ENCODE measurements at places on chromosomes 4 and X. TPM values are rescaled to one million over a fixed set of nuclear protein-coding genes. Genes with fewer than 3 reads are reported as not detected.

Gene DIPK2B
- total RNA-seq, result not detected

- H3K36me3 ChIP-seq, result peaks cover 14% of the 10 kb centered on the region
- peaks cover 29% of the 10 kb centered on the region for H3K4me1 ChIP-seq
- no peak for DNase-seq
- peak overlapping the region; percentile 97 for H3K27ac ChIP-seq
- no peak overlapping the region for H3K4me3 ChIP-seq
- H3K27me3 ChIP-seq, result no peaks in the 10 kb centered on the region
Observed at GRCh38 chrX:56782791-56783449, 53.9 kb downstream of the NBDY start.

Gene ZCCHC12
- total RNA-seq, result 0.26 TPM

DNA sequence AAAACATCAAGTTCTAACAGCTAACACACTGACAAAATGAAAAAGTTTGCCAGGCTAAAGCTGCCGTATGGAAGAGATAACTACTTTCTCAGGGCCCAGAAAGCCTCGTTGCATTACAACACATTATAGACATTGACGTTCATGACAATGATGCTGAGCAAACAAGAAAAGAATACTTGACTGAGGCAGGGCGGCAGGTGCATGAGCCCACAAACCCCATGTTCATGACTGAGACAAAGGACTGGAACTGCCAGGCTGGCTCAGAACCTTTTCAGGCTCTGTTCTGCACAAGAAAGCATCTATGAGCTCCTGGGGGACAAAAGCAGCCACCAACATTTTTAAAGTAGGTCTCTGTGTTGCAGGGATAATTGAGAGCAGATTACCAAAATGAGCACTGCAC lies 13.6 kb downstream of the TLR6 start:
- H3K36me3 ChIP-seq, result no peaks in the 10 kb centered on the region
- peaks cover 1% of the 10 kb centered on the region for H3K27me3 ChIP-seq
- peaks cover 6% of the 10 kb centered on the region for H3K4me1 ChIP-seq
- H3K4me3 ChIP-seq, result no peak overlapping the region
- H3K27ac ChIP-seq, result no peak overlapping the region
- DNase-seq, result no peak

- H3K27ac ChIP-seq, result peak overlapping the region; percentile 36
- H3K4me3 ChIP-seq, result peak overlapping the region; percentile 69
- no peaks in the 10 kb centered on the region for H3K4me1 ChIP-seq
- H3K27me3 ChIP-seq, result no peaks in the 10 kb centered on the region
Observed at GRCh38 chr4:180437601-180438000, 1805.6 kb upstream of the TENM3 start.

DNA sequence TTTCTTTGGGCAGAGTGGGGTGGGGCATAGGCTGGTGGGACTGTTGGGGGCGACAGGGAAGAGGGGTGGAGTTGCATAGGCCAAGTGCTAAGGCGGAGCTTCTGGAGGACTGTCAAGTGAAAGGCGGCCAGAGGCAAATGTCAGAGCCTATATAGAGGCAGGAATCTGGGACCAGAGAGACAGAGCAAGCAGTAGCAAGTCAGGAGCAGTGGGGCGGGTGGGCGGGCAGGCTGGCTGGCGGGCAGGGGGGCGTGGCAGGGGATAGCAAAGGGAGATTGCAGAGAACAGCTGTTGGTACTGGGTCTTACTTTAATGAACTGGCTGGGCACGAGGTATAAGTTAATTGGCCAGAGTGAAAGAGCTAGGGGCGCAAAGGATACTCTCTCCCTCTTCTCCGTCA lies 89.8 kb downstream of the RTL9 start:
- no peak overlapping the region for H3K27ac ChIP-seq
- H3K4me1 ChIP-seq, result no peaks in the 10 kb centered on the region
- peaks cover 15% of the 10 kb centered on the region for H3K27me3 ChIP-seq
- DNase-seq, result no peak
- H3K36me3 ChIP-seq, result no peaks in the 10 kb centered on the region
- no peak overlapping the region for H3K4me3 ChIP-seq

Gene ADH7
- total RNA-seq, result not detected

Gene VCX3A
- total RNA-seq, result not detected

GRCh38 chr4:120753854-120754253 lies 168.7 kb downstream of the PRDM5 start:
- no peak overlapping the region for H3K27ac ChIP-seq
- H3K27me3 ChIP-seq, result no peaks in the 10 kb centered on the region
- H3K36me3 ChIP-seq, result peaks cover 13% of the 10 kb centered on the region
- DNase-seq, result no peak
- peaks cover 2% of the 10 kb centered on the region for H3K4me1 ChIP-seq

DNA sequence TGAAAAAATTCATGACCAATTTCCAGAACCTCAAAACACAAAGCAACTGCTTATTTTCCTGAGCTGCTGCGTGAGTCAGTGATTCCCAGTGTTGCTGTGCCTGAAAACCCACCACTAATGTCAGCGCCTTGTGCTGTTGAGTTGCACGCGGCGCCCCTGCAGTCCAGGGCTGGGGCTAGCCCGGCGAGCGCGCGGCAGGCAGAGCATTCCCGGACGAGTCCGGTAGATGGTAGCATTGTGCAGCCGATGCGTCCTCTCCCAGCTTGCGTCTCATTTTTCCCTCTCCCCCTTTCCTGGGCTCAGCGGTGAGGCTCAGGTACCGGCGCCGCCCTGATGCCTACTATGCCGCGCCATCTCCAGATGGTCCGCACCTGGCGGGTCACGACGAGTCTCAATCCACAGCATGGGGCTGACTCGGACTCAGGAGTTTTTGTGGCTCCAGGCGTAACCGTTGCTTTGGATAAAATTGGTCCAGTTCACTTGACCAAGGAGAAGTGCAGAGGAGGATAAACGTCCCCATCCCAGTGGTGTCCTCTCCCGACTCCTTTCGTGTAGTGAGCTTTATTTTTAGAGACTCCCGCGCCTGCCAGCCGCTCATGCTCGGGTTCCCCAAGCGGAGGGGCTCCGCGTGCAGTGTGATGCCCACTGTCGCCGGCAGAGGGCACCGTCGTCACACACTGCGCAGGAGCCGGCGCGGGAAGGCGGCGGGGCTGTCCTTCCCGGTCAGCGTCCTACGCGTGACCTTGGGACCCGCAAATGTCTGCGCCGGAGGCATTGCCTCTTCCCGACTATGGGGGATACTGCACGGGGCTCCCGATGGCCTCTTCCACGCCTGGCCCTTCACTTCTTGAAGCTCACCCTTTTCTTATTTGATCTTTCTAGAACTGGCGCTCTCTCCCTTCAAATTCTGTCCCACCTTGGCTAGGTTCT lies 53.6 kb upstream of the IGFBP7 start:
- H3K36me3 ChIP-seq, result no peaks in the 10 kb centered on the region
- H3K4me1 ChIP-seq, result peaks cover 15% of the 10 kb centered on the region
- peak; percentile 62 for DNase-seq
- H3K27me3 ChIP-seq, result peaks cover 18% of the 10 kb centered on the region

DNA sequence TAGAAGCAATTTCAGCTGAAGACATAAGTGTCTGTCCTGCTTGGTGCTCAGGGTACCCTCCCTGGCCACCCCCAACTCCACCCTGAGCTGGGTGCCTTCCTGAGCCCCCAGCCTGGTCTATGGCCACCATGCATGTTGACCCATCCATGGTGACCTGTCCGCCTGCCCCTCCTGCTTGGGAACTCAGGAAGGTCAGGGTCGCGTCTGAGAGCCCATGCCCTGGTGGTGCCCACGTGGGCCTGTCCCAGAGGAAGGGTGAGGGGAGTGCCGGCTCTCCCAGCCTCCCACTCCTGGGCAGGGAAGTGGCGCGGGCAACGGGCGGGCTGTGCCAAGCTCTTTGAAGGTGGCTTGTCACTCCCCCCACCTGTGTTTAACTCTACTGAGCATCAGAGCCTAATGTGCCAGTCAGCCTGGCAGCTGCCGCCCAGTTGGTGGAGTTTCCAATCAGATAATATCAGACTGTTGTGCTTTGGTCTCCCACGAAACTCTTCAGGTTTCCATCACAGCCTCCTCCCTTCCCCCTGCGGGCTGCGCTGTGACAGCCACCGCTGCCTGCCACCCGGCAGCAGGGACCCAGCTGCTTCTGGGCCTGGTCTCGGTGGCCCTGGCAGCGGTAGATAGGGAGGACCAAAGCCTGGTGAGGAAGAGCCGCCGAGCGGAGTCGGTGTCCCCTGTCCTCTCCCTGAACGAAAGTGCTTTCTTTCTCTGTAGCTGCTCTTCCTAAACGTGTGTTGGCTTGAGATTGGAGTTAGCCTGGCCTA lies 4.8 kb downstream of the SH3BP2 start:
- DNase-seq, result no peak
- H3K4me3 ChIP-seq, result peak overlapping the region; percentile 83
- H3K27me3 ChIP-seq, result no peaks in the 10 kb centered on the region
- H3K27ac ChIP-seq, result peak overlapping the region; percentile 83
- H3K4me1 ChIP-seq, result peaks cover 23% of the 10 kb centered on the region
- H3K36me3 ChIP-seq, result no peaks in the 10 kb centered on the region

- no peak overlapping the region for H3K27ac ChIP-seq
- no peaks in the 10 kb centered on the region for H3K27me3 ChIP-seq
- H3K4me1 ChIP-seq, result peaks cover 3% of the 10 kb centered on the region
- DNase-seq, result no peak
Observed at GRCh38 chrX:152992115-152992514, 1.8 kb downstream of the PNMA5 start.

GRCh38 chr4:145507636-145508035 lies 26.0 kb downstream of the SMAD1 start:
- no peak for DNase-seq
- no peak overlapping the region for H3K4me3 ChIP-seq
- peaks cover 3% of the 10 kb centered on the region for H3K4me1 ChIP-seq

- DNase-seq, result no peak
- peaks cover 2% of the 10 kb centered on the region for H3K27me3 ChIP-seq
- H3K4me3 ChIP-seq, result no peak overlapping the region
- peaks cover 5% of the 10 kb centered on the region for H3K4me1 ChIP-seq
- H3K27ac ChIP-seq, result no peak overlapping the region
- H3K36me3 ChIP-seq, result no peaks in the 10 kb centered on the region
Observed at GRCh38 chrX:108221301-108221864, 129.8 kb downstream of the ATG4A start.

DNA sequence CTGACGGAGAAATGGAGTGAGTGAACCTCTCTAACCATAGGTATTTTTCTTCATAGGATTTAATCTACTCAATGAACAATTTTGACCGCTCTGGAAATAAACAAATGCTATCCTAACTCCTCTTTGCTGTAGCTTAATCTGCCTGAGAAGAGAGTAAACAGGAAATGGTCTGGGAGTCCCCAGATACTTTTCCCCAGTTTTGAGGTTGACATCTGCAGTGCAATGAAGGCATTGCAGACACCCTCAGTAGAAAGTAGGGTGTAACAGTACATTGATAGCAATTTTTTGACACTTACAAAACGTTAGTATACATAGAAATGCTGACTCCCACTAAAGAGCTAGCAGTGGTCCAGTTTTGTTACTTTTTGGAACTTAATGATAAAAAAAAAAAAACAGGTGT lies 495.9 kb upstream of the FAM241A start:
- H3K36me3 ChIP-seq, result no peaks in the 10 kb centered on the region
- no peak for DNase-seq
- no peaks in the 10 kb centered on the region for H3K4me1 ChIP-seq
- H3K27me3 ChIP-seq, result peaks cover 2% of the 10 kb centered on the region
- no peak overlapping the region for H3K4me3 ChIP-seq

DNA sequence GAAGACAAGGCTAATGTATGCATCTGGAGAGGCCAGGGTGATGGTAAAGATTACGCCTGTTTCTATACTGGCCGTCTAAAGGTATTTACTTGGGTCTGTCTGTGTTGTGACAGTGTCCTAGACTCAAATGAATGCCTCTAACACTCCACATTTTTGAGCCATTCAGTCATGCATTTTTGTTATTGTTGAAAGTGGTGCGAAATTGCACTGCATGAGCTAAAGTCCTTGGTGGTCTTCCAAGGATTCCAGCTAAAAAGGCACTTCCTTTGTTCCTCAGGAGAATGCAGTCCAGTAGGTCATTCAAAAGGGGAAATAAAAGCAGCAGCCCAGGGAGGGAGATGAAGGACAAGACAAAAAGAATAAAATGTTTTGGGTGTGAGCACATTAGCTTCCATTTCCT lies 3.0 kb downstream of the GPC4 start:
- H3K27me3 ChIP-seq, result peaks cover 5% of the 10 kb centered on the region
- H3K4me1 ChIP-seq, result peaks cover 10% of the 10 kb centered on the region
- no peak overlapping the region for H3K4me3 ChIP-seq
- no peak for DNase-seq
- no peak overlapping the region for H3K27ac ChIP-seq

GRCh38 chrX:96314985-96315384 lies 369.7 kb upstream of the DIAPH2 start:
- no peak for DNase-seq
- H3K27ac ChIP-seq, result no peak overlapping the region
- no peaks in the 10 kb centered on the region for H3K4me1 ChIP-seq
- H3K4me3 ChIP-seq, result no peak overlapping the region
- H3K27me3 ChIP-seq, result no peaks in the 10 kb centered on the region

GRCh38 chr4:155597933-155598451 lies 68.7 kb upstream of the GUCY1A1 start:
- H3K27me3 ChIP-seq, result no peaks in the 10 kb centered on the region
- H3K36me3 ChIP-seq, result no peaks in the 10 kb centered on the region
- no peaks in the 10 kb centered on the region for H3K4me1 ChIP-seq
- H3K4me3 ChIP-seq, result no peak overlapping the region

DNA sequence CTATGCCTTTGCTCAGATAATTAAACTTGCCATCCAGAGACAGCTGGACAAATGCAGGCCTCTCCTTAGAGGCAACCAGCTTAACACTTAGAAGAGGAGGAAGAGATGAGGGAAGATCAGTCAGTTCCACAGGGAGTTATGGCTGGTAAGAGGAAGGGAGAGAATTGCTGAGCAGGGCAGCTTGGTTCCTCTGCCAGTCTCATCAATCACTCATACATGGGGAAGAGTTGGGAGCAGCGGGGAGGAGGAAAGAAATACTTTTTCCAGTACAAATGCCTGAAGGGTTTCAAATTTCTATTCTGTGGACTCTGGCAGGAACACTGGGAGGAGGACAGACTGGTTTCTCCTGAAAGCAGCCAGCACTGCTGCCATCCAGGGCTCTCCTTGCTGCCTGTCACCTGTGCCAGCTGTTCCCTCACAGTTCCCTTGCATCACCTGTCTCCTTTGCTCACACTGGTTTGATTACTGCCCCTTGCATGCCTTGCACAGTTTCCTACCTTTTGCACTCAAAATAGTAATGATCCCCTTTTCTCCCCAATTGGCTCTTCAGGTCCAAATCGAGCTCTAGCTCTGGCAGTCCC lies 59.5 kb downstream of the PGRMC2 start:
- H3K27ac ChIP-seq, result no peak overlapping the region
- no peak overlapping the region for H3K4me3 ChIP-seq
- peaks cover 3% of the 10 kb centered on the region for H3K36me3 ChIP-seq
- peaks cover 2% of the 10 kb centered on the region for H3K27me3 ChIP-seq
- no peaks in the 10 kb centered on the region for H3K4me1 ChIP-seq
- DNase-seq, result no peak

All from naive thymus-derived CD8-positive, alpha-beta T cell (primary cell).